ENCODE measurements at places on chromosomes 6 and 20. TPM values are rescaled to one million over a fixed set of nuclear protein-coding genes. Genes with fewer than 3 reads are reported as not detected.

The LY6G6D gene
- not detected for total RNA-seq

The WFDC11 gene
- total RNA-seq = not detected

The SLC17A2 gene
- total RNA-seq = not detected

The CENPW gene
- total RNA-seq = 1.2 TPM

The C20orf204 gene
- 5.0 TPM for total RNA-seq

The PHACTR3 gene
- total RNA-seq = not detected

The PRR18 gene
- not detected for total RNA-seq

The SPATS1 gene
- not detected for total RNA-seq

The ADGB gene
- not detected for total RNA-seq

The FAM217A gene
- not detected for total RNA-seq

The TGM3 gene
- not detected for total RNA-seq

The MCUR1 gene
- total RNA-seq = 5.7 TPM

The PNPLA1 gene
- total RNA-seq = not detected

The COL21A1 gene
- total RNA-seq = not detected

The QKI gene
- 72.8 TPM for total RNA-seq

The CDYL gene
- total RNA-seq = 35.1 TPM

The RNF39 gene
- total RNA-seq = not detected

The TTBK1 gene
- 0.05 TPM for total RNA-seq

The IMPG1 gene
- total RNA-seq = not detected

The BEND6 gene
- total RNA-seq = not detected

The CFB gene
- not detected for total RNA-seq

The ECT2L gene
- total RNA-seq = not detected

Measured in naive thymus-derived CD4-positive, alpha-beta T cell (primary cell).